Sigmoid colon (tissue), 7 donors: ENCODE measurements at places on chromosomes 7 and 10. TPM values are rescaled to one million over a fixed set of nuclear protein-coding genes. Genes with fewer than 3 reads are reported as not detected.

The CRYGN gene
- not detected for total RNA-seq

The PLA2G12B gene
- total RNA-seq = not detected

- H3K4me3 ChIP-seq = no peak overlapping the region
- no peaks in the 10 kb centered on the region for H3K36me3 ChIP-seq
- H3K4me1 ChIP-seq = peaks cover 4% of the 10 kb centered on the region
- peaks cover 30% of the 10 kb centered on the region for H3K27me3 ChIP-seq
- H3K27ac ChIP-seq = no peak overlapping the region
Measured at GRCh38 chr10:118592675-118593330, 2.6 kb downstream of the PRLHR start.

The HOXA9 gene
- total RNA-seq = 22.4 TPM

DNA sequence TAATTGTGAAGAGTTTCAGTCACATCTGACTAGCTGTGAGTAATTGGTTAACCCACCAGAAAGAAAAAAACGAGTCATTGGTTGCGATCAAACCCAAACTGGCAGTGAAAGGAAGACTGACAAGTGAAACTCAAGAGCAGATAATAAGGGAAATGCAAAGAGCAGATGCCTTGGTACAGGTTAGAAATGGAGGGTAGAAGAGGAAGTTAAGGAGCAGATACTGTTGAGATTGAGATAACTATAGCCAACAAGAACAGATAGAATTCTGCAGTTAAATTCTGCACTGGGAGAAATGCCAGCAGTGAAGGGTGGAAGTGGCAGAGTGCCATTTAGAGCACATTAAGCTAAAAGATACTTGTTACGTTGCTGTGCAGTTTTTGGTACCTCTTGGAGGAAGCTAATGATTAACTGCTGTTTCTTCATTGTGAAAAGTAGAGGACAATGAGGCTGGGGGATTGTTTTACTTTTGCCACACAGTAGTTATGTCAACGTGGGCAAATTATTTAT lies 65.8 kb downstream of the CDK13 start:
- no peaks in the 10 kb centered on the region for H3K36me3 ChIP-seq
- no peak overlapping the region for H3K27ac ChIP-seq
- no peaks in the 10 kb centered on the region for H3K27me3 ChIP-seq
- no peak for DNase-seq
- H3K4me1 ChIP-seq = no peaks in the 10 kb centered on the region

DNA sequence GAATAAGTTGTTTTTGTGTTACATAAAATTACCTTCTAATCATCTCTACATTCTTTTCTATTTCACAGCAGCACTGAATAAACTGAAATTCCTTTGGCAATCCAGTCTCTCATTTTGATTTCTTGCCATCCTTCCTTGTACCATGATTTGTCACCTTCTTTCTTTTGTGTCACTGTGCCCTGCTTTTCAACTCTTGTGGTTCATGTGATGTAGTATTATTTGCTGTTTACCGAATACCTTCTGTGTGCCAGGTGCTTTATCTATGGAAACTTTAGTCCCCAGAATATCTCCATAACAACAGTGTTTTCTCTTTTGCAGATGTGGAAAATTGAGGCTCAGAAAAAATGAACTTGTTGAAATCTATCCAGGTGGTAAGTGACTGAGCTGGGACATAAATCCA lies 220.3 kb downstream of the STK31 start:
- H3K4me1 ChIP-seq = no peaks in the 10 kb centered on the region
- no peak for DNase-seq
- H3K27ac ChIP-seq = no peak overlapping the region
- no peaks in the 10 kb centered on the region for H3K36me3 ChIP-seq

DNA sequence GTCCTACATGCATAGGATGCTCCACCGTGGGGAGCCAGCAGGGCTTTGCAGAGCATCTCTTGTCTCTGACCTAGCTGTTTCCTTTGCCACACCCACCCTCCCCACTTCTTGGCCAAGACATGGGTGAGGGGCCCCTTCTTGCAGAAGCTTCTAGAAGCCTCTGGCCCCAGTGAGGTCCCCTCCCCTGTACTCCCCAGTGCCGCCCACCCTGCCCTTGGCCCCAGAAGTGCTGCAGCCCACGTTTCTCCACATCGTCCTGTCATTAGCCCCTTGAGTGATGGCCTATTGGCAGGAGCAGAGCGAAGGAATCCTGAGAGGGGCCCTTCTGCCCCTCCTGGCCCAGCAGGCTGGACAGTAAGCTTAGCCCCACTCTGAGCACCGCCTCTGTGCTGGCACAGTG lies 43.7 kb downstream of the ALOX5 start:
- no peaks in the 10 kb centered on the region for H3K36me3 ChIP-seq
- no peaks in the 10 kb centered on the region for H3K27me3 ChIP-seq
- H3K27ac ChIP-seq = no peak overlapping the region
- peaks cover 20% of the 10 kb centered on the region for H3K4me1 ChIP-seq

DNA sequence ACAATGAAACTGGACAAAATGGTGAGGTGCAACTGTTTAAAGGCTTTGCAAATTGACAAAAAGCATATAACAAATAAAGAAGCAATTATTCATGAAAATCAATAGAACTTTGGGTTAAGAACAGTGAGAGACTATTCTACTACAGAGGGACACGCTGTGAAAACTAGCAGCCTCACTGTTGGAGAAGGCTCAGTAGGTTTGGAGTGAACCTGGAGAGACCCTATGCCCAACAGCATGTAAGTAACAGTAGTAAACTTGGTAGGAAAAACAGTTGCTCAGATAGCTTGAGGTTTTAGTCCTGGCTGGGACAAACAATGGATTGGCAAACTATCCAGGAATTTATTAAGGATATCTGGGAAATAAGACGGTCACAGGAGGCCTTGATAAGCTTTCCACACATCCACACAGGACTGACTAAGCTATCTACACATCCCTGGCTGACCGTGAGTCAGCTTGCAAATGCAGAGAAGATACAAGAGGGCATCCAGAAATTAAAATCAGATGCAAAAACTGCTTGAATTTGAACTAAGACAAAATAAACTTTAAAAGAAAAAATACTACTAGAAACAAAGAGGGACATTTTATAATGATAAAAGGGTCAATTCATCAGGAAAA lies 15.9 kb downstream of the FAM149B1 start:
- no peaks in the 10 kb centered on the region for H3K4me1 ChIP-seq
- H3K27ac ChIP-seq = no peak overlapping the region
- H3K27me3 ChIP-seq = no peaks in the 10 kb centered on the region
- no peak overlapping the region for H3K4me3 ChIP-seq

The PON1 gene
- 0.16 TPM for total RNA-seq

The GATA3 gene
- not detected for total RNA-seq

The CPVL gene
- total RNA-seq = 6.6 TPM

DNA sequence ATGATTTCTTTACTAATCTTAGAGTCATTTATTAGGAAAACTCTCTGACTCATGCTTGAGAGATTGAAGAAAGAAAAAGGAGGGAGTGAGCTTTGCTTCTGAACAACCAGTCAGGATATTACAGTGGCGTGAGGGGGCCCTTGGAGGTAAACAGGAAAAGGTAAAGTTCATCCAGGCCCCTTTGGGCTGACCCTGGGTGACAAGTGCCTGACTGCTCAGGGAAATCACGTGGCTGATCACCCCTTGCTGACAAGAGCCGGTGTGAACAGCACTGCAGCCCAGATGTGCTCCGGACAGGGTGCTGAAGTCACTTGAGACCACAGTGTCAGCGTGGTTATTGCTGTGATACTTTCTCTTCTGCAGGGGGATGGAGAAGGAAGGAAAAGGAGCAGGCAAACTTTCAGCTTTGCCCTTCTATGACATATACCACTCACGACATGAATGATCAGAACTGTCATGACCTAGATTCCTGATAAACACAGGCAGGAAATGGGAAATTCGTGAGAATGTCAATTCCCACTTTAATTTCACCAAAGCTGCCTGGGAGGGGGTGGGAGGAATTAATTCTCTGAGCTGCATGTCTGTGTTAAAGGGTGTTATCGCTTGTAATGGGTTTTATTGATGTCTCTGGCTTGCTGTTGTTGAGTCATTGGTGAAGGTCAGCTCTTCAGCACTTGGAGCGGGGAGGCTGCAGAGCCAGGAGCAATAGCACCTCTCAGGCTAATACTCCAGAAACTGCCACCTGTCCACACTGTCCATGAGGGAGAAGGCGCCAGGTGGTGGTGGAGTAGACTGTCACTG lies 139.8 kb upstream of the AOAH start:
- no peak overlapping the region for H3K27ac ChIP-seq
- no peaks in the 10 kb centered on the region for H3K27me3 ChIP-seq
- DNase-seq = no peak
- H3K4me1 ChIP-seq = no peaks in the 10 kb centered on the region
- H3K4me3 ChIP-seq = no peak overlapping the region

The SLC18A3 gene
- 0.16 TPM for total RNA-seq

GRCh38 chr7:141287936-141288335 lies 214.1 kb downstream of the TMEM178B start:
- H3K4me3 ChIP-seq = no peak overlapping the region
- H3K27me3 ChIP-seq = no peaks in the 10 kb centered on the region
- no peak for DNase-seq
- H3K27ac ChIP-seq = no peak overlapping the region
- H3K36me3 ChIP-seq = no peaks in the 10 kb centered on the region
- no peaks in the 10 kb centered on the region for H3K4me1 ChIP-seq

- H3K4me3 ChIP-seq = no peak overlapping the region
- H3K27me3 ChIP-seq = no peaks in the 10 kb centered on the region
- no peaks in the 10 kb centered on the region for H3K4me1 ChIP-seq
Measured at GRCh38 chr7:115297656-115298055, 375.8 kb downstream of the MDFIC start.

The ATOH7 gene
- total RNA-seq = not detected

DNA sequence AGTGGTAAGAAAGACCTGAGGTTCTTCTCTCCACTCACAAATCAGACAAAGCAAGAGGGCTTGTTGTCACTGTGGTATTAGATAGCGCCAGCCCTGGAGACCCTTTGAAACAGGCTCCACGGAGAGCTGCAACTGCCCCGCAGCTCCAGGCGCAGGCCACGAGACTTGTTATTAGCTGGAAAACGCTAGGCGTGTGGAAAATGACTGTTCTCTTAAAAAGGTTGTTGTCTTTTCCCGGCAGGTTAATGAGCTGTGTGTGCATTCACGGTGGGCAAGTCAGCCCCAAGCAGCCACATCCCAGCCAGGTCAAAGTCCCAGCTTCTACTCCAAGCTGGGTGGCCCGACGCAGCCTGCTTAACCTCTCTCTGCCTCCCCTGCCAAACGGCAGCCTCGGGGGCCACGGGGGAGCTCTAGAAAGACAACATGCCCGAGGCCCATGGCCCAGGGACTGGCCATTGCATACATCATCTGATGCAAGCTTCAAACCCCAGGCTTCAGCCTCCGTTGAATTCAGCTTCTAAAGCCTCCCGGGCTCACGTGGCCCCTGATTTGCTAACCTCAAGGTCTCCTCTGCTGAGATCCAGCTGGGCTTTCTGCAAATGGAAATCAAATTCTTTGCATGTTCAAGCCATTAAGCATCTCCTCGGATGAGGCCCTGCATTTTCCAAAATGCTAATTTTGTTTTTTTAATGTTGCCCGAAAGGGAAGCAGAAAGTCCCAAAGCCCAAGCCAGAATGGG lies 61.3 kb upstream of the DNAAF5 start:
- H3K4me1 ChIP-seq = peaks cover 66% of the 10 kb centered on the region
- H3K36me3 ChIP-seq = no peaks in the 10 kb centered on the region
- peak overlapping the region; percentile 93 for H3K27ac ChIP-seq
- DNase-seq = peak; percentile 76

The SLC16A9 gene
- not detected for total RNA-seq

- no peak overlapping the region for H3K4me3 ChIP-seq
- H3K27ac ChIP-seq = no peak overlapping the region
- no peaks in the 10 kb centered on the region for H3K27me3 ChIP-seq
- no peak for DNase-seq
Measured at GRCh38 chr7:151761957-151762356, 115.0 kb downstream of the PRKAG2 start.

GRCh38 chr7:137441451-137441850 lies 97.9 kb upstream of the PTN start:
- H3K4me3 ChIP-seq = no peak overlapping the region
- H3K27ac ChIP-seq = no peak overlapping the region
- no peaks in the 10 kb centered on the region for H3K4me1 ChIP-seq
- no peak for DNase-seq
- no peaks in the 10 kb centered on the region for H3K27me3 ChIP-seq
